ENCODE measurements at places on chromosomes 6 and 20. TPM values are rescaled to one million over a fixed set of nuclear protein-coding genes. Genes with fewer than 3 reads are reported as not detected.

Gene POPDC3
- total RNA-seq, result 66.4 TPM

- DNase-seq, result peak; percentile 97
These were observed at the start of gene TCEA2 for GRCh38 chr20:64062596-64063388. TSS of gene TCEA2 (plus strand) at chr20:64063198. CDS start at chr20:64063313, 115 bp downstream.

DNA sequence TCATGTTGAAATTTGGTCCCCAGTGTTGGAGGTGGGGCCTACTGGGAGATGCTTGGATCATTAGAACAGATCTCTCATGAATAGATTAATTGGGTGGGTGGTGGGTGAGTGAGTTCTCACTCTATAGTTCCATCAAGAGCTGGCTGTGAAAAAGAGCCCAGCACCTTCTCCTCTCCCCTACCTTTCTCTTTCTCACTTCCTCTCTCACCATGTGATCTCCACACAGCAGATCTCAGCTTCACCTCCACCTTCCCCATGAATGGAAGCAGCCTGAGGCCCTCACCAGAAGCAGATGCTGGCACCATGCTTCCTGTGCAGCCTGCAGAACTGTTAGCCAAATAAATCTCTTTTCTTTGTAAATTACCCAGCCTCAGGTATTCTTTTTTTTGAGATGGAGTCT, 12.9 kb upstream of the GMNN start:
- no peak for DNase-seq

DNA sequence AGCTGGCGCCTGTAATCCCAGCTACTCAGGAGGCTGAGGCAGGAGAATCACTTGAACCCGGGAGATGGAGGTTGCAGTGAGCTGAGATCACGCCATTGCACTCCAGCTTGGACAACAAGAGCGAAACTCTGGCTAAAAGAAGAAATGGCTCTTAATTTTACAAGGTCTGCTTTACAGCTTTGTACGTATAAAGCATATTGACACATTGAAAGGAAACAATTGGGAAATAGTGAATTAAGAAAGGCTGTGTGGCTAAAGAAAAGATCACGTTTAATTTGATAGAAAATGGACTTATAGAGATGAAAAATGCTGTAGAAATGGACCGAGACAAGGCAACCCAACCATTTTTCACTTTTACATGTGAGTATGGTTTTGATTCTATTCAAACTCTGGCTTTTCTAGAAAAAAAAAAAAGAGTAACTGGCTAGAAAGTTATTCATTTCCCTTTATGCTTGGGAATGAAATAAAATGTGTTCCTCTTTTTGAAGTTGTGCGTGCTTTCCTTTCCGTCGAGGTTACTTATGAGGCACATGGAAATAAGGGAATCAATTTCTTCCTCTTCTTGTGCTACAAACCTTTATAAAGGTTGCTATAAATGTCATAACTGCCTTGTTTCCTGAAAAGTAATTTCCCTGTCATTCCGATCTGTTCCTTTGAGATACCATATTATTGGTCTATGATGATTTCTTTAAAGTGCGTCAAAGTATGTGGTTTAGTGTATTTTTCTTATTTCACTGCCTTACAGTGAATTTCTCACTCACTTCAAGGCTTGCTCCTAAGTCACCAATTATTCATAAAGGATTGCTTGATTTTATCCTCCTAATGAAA, 29.4 kb downstream of the PFDN4 start:
- no peak for DNase-seq

DNA sequence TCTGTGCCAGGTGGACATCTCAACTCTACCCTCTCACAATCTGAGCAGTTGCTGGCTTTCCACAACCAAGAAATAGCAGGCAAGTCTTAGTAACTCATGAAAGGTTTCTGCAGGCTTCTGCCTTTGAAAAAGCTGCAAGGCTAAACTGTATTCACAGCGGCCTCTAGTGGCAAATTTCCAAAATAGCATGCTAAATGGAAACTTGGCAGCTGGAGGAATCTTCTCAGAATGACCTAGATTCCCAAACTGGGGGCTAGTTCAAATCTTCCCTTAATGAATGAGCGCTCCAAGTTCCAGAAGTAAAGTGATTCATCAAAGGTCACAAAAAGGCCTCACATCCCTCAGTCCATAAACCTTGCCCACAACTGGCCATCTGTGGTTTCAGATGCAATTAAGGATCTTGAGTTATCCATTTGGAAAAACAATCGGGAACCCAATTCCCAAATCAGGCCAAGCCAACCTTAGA, 11.9 kb upstream of the CPNE5 start:
- DNase-seq, result peak; percentile 72

Data from RPMI7951 (cell line).